Uterine smooth muscle cell (primary cell): ENCODE measurements at places on chromosomes 3 and 15. TPM values are rescaled to one million over a fixed set of nuclear protein-coding genes. Genes with fewer than 3 reads are reported as not detected.

The PLCL2 gene
- total RNA-seq, result 10.6 and 11.1 TPM in 2 replicates

The NEK11 gene
- 4.5 and 8.6 TPM in 2 replicates for total RNA-seq

The THPO gene
- total RNA-seq, result 0.25 and 0.66 TPM in 2 replicates

The FBLN2 gene
- 18.0 and 113 TPM in 2 replicates for total RNA-seq

The KBTBD8 gene
- total RNA-seq, result 3.2 and 4.0 TPM in 2 replicates

The AZI2 gene
- 87.7 and 127 TPM in 2 replicates for total RNA-seq

The THAP10 gene
- total RNA-seq, result 2.0 and 4.6 TPM in 2 replicates

The SLC6A1 gene
- total RNA-seq, result not detected in 2 replicates

The SERPINI1 gene
- total RNA-seq, result 1.4 and 1.7 TPM in 2 replicates

The SKIC8 gene
- total RNA-seq, result 78.7 and 96.1 TPM in 2 replicates

The PFN2 gene
- total RNA-seq, result 286 and 403 TPM in 2 replicates

The WDR76 gene
- 12.2 and 41.7 TPM in 2 replicates for total RNA-seq

The IL5RA gene
- not detected in 2 replicates for total RNA-seq

The RAD51 gene
- total RNA-seq, result 4.9 and 11.0 TPM in 2 replicates

The WDR93 gene
- total RNA-seq, result under 0.01 TPM in 2 replicates

The TBC1D5 gene
- total RNA-seq, result 87.5 and 103 TPM in 2 replicates

The CALML4 gene
- total RNA-seq, result 1.1 and 1.3 TPM in 2 replicates

The CLRN1 gene
- total RNA-seq, result not detected in 2 replicates

The ATP10A gene
- 0.66 and 2.9 TPM in 2 replicates for total RNA-seq

The NANOGP8 gene
- total RNA-seq, result not detected in 2 replicates

The RBP2 gene
- total RNA-seq, result not detected in 2 replicates

The MYZAP gene
- total RNA-seq, result 1.2 and 1.6 TPM in 2 replicates

The TNNC1 gene
- total RNA-seq, result 0.33 TPM in 1 of 2 replicates, not detected in the other

The SOX14 gene
- not detected in 2 replicates for total RNA-seq

The GUCA1C gene
- total RNA-seq, result not detected in 2 replicates

The VIPR1 gene
- not detected in 2 replicates for total RNA-seq

The TIMP4 gene
- total RNA-seq, result 5.1 and 5.6 TPM in 2 replicates

The CLSTN2 gene
- total RNA-seq, result 0.50 and 1.00 TPM in 2 replicates

The ROPN1 gene
- not detected in 2 replicates for total RNA-seq

The FAIM gene
- 10.6 and 15.7 TPM in 2 replicates for total RNA-seq

The SENP8 gene
- total RNA-seq, result 2.5 and 2.7 TPM in 2 replicates

The GMPPB gene
- 59.5 and 68.9 TPM in 2 replicates for total RNA-seq

The PCOLCE2 gene
- total RNA-seq, result 16.6 and 25.4 TPM in 2 replicates

The IMPG2 gene
- 0.25 and 0.44 TPM in 2 replicates for total RNA-seq
